T-helper 17 cell (primary cell): ENCODE measurements at places on chromosomes 6 and 20.

DNA sequence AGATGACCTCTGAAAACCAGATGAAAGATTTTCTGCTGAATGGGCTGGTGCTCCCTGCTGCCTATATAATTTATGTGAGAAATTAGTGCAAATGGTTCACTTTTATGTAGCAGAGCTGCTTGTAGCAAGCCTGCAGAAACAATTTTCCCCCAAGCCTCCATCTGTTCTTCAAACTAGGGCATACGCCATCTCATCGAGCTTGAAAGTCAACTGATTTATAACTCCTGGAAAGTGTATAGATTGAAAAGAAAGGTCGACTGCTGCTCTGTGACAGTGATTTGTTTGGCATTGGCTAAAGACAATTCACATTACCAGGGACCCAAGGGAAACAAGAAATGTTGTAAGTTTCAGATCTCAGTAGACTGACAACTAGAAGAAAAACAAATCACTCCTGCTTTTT, 93.3 kb downstream of the PACRG start:
- no peak for DNase-seq

- DNase-seq: no peak
Measured at GRCh38 chr6:5343998-5344397, 82.7 kb downstream of the FARS2 start.

- DNase-seq: no peak
Measured at GRCh38 chr6:52515219-52515960, 61.5 kb downstream of the TRAM2 start.

- DNase-seq: no peak
Measured at GRCh38 chr6:107284805-107285204, 169.5 kb upstream of the BEND3 start.

- DNase-seq: no peak
Measured at GRCh38 chr20:57736738-57737347, 27.0 kb upstream of the PMEPA1 start.

GRCh38 chr20:4021906-4022305, 6.5 kb upstream of the RNF24 start:
- no peak for DNase-seq

GRCh38 chr6:129882510-129883023, 21.5 kb upstream of the TMEM244 start:
- no peak for DNase-seq

GRCh38 chr20:40856653-40857052, 167.6 kb upstream of the MAFB start:
- no peak for DNase-seq

DNA sequence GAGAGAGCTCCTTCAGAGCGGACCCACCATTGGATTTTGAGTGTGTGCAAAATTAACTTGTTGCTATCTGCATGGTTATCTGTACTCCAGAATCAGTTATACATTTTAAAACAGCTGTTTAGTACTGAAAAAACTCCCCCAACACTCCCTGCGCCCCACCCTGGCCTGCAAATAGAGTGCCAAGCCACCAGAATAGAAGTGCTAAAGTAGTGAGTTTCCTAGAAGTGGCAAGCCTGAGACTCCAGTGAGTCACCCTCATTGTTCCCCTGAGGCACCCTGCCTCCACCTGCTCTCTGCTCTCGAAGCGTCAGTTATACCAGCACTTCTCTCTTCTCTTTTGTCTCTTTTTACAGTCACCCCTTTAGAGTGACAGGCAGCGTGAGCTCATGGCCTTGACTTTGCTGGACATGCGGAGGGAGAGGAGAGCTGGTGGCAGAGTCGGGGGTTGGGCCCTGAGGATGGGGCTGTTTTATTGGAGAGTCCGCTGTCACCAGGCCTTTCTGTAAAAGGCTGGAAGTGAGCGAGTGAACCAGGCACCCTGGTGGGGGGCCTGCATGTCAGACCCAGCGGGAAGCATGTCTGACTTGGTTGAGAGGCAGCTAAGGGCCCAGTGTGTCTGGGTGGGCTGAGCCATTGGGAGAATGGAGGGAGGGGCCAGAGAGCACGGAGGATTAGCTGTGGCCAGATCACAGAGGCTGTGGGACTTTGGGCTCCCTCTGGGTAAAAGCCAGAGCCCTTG, 10.4 kb downstream of the IGF2R start:
- DNase-seq: no peak

GRCh38 chr20:10939331-10939941, 265.6 kb upstream of the JAG1 start:
- no peak for DNase-seq

DNA sequence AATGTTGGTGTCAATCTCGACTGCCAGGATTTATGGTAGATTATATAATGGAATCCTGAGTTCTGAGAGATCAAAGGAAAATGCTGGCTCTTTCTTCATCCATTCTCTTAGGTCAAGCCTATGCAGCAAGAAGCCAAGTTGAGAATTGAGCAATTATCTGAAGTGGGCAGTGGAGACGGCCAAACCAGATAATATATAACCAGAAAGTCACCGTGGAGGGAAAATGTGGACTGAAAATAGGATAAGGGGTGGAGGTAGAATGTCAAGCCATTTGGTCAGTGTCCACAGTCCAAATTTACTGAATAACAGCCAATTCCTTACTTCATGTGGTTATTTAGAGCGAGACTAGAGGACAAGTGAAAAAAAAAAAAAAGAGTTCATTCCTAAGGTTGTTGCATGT, 107.8 kb upstream of the ESR1 start:
- no peak for DNase-seq

- DNase-seq: no peak
Measured at GRCh38 chr20:1566701-1567100, 9.2 kb upstream of the SIRPD start.

DNA sequence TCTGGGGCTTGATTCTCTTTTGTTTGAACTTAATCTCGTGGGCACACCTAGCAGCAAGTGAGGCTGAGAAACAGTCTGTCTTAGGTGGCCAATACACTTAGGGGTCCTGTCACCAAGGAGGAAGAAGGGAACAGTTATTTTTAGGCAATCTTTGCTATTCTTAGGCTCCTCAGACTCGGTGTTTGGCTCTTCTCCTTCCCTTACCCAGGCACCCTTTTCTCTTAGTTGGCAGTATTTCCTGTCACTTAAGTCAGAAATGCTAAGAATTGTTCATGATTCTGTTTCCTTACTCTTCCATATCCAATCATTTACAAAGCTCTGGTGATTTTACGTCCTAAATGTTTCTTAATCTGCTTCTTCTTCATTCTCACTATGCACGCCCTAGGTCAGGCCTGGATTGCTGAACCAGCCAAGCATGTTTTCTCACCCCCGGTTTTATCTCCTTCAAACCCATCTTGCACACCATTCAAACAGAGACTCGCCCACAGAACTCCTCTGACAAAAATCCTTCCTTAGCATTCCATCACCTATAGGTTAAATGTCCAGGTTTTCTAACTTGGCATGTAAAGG, 45.2 kb upstream of the TMEM217 start:
- DNase-seq: no peak

DNA sequence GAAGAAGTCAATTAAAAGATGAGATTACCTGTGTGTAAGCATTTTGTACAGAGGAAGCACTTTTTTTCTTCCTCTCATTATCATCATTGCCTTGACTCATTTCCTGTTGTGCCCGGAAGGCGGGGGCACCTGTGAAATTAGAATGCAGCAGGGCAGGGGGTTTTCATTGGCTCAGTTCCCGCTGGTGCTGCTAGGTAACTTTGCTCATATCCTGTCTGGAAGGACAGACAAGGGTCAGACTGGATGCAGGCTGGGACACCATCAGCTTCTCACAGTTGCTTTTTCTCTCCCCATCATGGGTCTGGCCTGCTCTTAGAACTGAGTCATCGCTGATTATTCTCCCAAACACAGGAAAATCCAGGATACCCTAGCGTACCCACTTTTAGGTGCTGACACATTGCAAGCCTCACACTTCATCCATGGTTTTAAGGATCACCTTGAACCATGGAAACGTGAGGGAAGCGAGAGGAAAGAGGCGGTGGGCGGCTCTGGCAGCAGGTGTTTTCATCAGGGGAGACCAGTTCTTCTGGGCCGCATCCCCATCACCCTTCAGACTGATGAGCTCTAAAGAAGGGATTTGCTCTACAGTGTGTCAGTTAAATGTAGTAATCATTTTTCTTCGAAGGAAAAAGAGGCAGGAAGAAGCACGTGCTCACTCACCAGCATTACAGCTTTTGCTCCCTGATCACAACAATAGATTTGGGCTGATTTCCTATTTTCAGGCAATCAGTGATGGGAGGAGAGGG, 195.7 kb upstream of the SASH1 start:
- no peak for DNase-seq

DNA sequence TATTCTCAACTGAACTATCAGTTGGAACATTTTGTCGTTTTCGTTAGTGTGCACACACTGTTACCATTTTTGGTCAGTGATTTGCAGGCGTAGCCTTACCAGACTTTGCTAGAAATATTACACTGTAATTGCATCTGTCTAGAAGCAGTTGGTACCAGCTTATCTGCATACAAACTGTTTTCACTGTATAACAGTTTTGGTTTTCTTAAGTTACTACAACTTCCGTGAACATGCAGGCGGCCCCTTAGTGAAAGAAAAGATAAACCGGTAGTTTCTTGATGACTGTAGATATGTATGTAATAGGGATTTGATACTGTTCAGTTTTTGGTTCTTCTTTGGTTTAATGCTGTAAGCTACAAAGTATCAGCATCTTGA, 1.3 kb downstream of the DSTN start:
- DNase-seq: no peak

DNA sequence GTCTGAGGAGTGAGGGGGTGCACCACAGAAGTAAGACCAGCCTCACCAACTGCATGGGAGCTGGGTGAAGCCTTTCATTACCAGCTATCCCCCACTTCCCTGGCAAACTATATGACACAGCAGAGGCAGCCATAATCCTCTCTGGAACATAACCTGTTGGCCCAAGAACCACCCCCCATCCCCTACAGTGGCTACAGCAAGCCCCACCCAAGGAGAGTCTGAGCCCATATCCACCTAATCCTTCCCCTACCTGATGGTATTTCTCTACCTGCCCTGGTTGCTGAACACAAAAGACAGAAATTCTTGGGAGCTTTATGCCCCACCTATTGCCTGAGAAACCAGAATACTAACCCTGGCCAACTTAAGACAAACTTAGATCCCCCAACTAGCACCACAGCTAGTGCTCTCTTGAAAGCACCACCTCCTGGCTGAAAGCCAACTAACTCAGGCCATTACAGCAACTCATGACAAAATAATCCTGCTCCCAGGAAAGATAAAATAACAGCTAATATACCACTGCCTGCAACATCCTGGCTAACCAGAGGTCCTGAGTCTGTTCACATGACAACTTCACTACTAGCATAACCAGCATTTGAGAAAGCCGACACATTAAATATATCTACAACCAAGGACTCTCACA, 11.2 kb downstream of the RNGTT start:
- no peak for DNase-seq

GRCh38 chr6:137926207-137926731, 59.2 kb downstream of the TNFAIP3 start:
- DNase-seq: no peak

- no peak for DNase-seq
Measured at GRCh38 chr6:46221222-46221793, 50.5 kb upstream of the ENPP5 start.

- no peak for DNase-seq
Measured at GRCh38 chr6:124517339-124517738, 444.9 kb upstream of the RNF217 start.

DNA sequence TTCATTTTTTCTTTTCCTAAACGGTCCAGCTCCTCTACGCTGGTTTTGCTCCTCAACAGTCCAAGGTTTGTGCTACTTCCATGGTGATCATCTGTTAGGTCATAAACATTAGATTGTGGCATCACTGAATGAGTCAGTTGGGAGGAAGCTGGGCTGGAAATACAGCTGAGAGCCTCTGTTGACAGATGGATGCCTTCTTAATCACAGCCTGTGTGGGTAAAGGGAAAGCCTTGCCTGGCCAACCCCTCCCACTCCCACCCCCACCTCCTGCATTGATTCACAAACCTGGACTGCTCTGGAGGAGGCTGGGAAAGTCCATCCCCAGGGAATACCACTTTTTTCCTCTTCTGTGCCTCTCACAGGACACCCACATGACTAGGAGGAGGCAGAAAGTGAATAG, 180.6 kb upstream of the CCN2 start:
- DNase-seq: no peak
